ENCODE measurements at places on chromosomes 16 and 17. TPM values are rescaled to one million over a fixed set of nuclear protein-coding genes. Genes with fewer than 3 reads are reported as not detected.

KCNJ2 gene
- not detected for total RNA-seq

PRSS21 gene
- total RNA-seq = 0.39 TPM

ECI1 gene
- 140 TPM for total RNA-seq

SLC13A2 gene
- not detected for total RNA-seq

GRCh38 chr16:48394355-48394703 lies 9.1 kb upstream of the SIAH1 start:
- no peak for DNase-seq
- H3K4me3 ChIP-seq = no peak overlapping the region
- H3K27ac ChIP-seq = no peak overlapping the region
- H3K4me1 ChIP-seq = no peaks in the 10 kb centered on the region

- no peaks in the 10 kb centered on the region for H3K27me3 ChIP-seq
- H3K27ac ChIP-seq = no peak overlapping the region
- H3K4me3 ChIP-seq = no peak overlapping the region
- H3K4me1 ChIP-seq = no peaks in the 10 kb centered on the region
- H3K36me3 ChIP-seq = no peaks in the 10 kb centered on the region
Observed at GRCh38 chr17:80656590-80656989, 112.0 kb downstream of the RPTOR start.

GRCh38 chr17:41972571-41973407 lies 6.2 kb downstream of the CNP start:
- H3K27ac ChIP-seq = no peak overlapping the region
- DNase-seq = no peak
- H3K4me1 ChIP-seq = no peaks in the 10 kb centered on the region
- H3K27me3 ChIP-seq = no peaks in the 10 kb centered on the region

- H3K4me1 ChIP-seq = no peaks in the 10 kb centered on the region
- H3K27ac ChIP-seq = no peak overlapping the region
- DNase-seq = no peak
- no peaks in the 10 kb centered on the region for H3K27me3 ChIP-seq
- no peak overlapping the region for H3K4me3 ChIP-seq
Observed at GRCh38 chr17:1498233-1498632, 5.7 kb upstream of the MYO1C start.

Measured in HCT116 (cell line).